ENCODE measurements at places on chromosomes 2 and 18. TPM values are rescaled to one million over a fixed set of nuclear protein-coding genes. Genes with fewer than 3 reads are reported as not detected.

RAB6D gene
- total RNA-seq: not detected

COL4A3 gene
- not detected for total RNA-seq

FN1 gene
- total RNA-seq: 4,863 TPM

CCDC88A gene
- 62.5 TPM for total RNA-seq

DLX1 gene
- 8.2 TPM for total RNA-seq

MGAT4A gene
- total RNA-seq: not detected

CFLAR gene
- 62.8 TPM for total RNA-seq

ITPRID2 gene
- 247 TPM for total RNA-seq

PROKR1 gene
- total RNA-seq: not detected

CCDC74B gene
- total RNA-seq: 3.1 TPM

SLC1A4 gene
- 8.5 TPM for total RNA-seq

LBX2 gene
- 1.00 TPM for total RNA-seq

EMILIN1 gene
- 219 TPM for total RNA-seq

ANTXR1 gene
- 97.9 TPM for total RNA-seq

STAT4 gene
- total RNA-seq: 0.50 TPM

TUBA3D gene
- not detected for total RNA-seq

LIMS2 gene
- 57.7 TPM for total RNA-seq

DHRS9 gene
- total RNA-seq: not detected

CNTNAP5 gene
- total RNA-seq: not detected

TRIM43 gene
- total RNA-seq: not detected

PSMA8 gene
- not detected for total RNA-seq

ATOH8 gene
- 50.7 TPM for total RNA-seq

REG3G gene
- not detected for total RNA-seq

TUBB6 gene
- total RNA-seq: 399 TPM

EPC2 gene
- 18.9 TPM for total RNA-seq

SETBP1 gene
- total RNA-seq: 0.40 TPM

SIGLEC15 gene
- 0.59 TPM for total RNA-seq

POMC gene
- not detected for total RNA-seq

MYO1B gene
- 233 TPM for total RNA-seq

PTGR3 gene
- 44.2 TPM for total RNA-seq

CACNB4 gene
- total RNA-seq: 0.23 TPM

MAP3K19 gene
- total RNA-seq: not detected

PMAIP1 gene
- 9.2 TPM for total RNA-seq

RSAD2 gene
- not detected for total RNA-seq

AP1S3 gene
- 4.5 TPM for total RNA-seq

NOL4 gene
- not detected for total RNA-seq

IFIH1 gene
- total RNA-seq: 0.94 TPM

EFEMP1 gene
- total RNA-seq: 44.5 TPM

CAPN14 gene
- total RNA-seq: 0.08 TPM

C1D gene
- total RNA-seq: 21.8 TPM

G6PC2 gene
- not detected for total RNA-seq

UGT1A5 gene
- total RNA-seq: not detected

SERPINB11 gene
- not detected for total RNA-seq

ADAM23 gene
- total RNA-seq: 0.91 TPM

CLEC4F gene
- not detected for total RNA-seq

STPG4 gene
- not detected for total RNA-seq

HS1BP3 gene
- total RNA-seq: 12.4 TPM
